ENCODE measurements at places on chromosomes 7 and 10.

DNA sequence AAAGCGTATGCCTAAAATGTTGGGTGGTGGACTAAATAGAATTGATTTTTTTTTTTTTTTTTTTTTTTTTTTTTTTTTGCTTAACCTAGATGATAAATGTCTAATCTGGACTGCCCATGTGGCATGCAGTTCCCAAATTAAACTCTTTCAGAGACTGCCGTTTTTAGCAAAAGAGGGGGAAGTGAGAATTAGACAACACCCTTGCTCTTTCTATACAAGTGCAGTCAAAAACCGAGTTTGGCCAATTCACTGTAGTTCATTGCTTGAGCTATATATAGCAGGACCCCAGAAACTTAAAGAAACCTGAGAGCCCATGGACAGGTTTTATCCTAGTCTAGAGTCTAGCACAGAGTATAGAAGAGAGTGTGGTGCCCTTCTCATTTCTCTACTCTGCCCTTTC lies 141.9 kb downstream of the GRM3 start:
- DNase-seq = peak; percentile 4

GRCh38 chr10:76382381-76382851 lies 951.0 kb downstream of the LRMDA start:
- no peak for DNase-seq

GRCh38 chr10:100744987-100745881 lies at the start of gene PAX2:
Gene PAX2, plus strand, starts transcription at chr10:100745582. Its CDS starts 679 bp downstream, at chr10:100746261.
- no peak for DNase-seq

- DNase-seq = no peak
Measured at GRCh38 chr7:8982338-8982992, 549.1 kb downstream of the NXPH1 start.

DNA sequence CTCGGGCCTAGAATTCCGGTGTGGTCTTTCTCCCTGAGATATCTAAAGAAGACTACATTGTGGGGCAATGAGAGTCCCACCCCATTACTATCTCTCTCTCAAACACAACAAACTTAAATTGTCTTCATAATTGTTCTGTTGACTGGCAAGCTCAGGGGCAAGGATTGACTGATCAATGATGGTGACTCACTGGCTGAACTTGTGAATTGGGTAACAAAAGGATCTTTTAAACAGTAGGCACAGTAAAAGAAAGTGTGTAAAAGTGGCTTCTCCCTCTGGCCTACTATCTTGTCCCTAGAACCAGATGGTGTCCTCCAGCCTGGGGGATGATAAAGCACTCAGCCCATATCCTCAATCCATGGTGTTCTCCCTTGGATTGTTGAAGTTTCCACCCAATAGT lies 63.1 kb upstream of the RAPGEF5 start:
- no peak for DNase-seq

DNA sequence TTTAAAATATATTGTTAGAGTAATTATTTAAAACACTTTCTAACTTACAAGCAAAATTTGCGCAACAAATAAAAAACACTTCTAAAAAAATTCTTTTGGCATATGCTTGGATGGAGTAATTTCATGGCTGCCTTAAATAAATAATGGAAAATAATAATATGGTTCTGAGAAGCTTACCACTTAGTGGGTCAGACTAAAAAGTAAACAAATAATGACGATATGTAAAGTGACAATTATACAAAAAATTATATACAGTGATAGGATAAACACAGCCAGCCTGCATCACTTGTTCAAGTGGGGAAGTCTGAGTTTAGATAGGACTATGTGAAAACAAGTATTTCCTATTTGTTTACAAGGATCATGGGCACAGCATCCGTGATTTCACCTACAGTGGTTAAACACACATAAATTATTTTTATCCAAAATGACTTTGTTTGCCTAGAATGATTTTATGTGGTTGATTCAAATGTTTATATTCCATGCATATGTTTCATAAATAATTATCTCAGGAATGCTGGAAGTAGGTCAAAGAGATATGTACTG lies 141.7 kb upstream of the SEMA3D start:
- DNase-seq = no peak

GRCh38 chr7:2219606-2220005 lies 13.1 kb downstream of the MAD1L1 start:
- DNase-seq = no peak

- DNase-seq = no peak
Measured at GRCh38 chr10:22427101-22427500, 81.8 kb downstream of the SPAG6 start.

GRCh38 chr7:104982308-104983075 lies 31.5 kb upstream of the KMT2E start:
- no peak for DNase-seq

DNA sequence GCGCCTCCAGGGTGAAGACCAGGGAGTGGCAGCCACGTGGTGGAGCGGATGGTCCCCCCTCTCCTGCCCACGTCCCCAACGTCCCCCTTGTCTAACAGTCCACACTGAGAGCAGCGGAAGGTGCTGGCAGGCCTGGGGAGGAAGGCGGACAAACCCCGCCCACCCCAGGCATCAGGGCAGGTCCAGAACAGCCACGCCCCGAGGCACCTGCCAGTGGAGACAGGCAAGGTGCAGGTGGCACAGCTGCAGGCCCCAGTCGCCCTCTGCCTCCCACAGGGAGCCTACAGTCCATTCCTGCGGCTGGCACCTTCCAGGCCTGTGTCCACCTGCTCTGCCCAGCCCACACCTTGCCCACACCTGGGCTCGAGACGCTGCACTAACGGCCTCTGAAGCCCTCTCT lies 24.9 kb downstream of the CYP2W1 start:
- DNase-seq = no peak

GRCh38 chr7:45173596-45174327 lies 16.2 kb downstream of the RAMP3 start:
- no peak for DNase-seq

- DNase-seq = no peak
Measured at GRCh38 chr10:79397575-79398303, 47.7 kb downstream of the ZCCHC24 start.

Data from germinal center (tissue), 1 donor.